Smooth muscle cell of bladder (primary cell): ENCODE measurements at places on chromosomes 2 and 18. TPM values are rescaled to one million over a fixed set of nuclear protein-coding genes. Genes with fewer than 3 reads are reported as not detected.

OR6B2 gene
- not detected in 2 replicates for total RNA-seq

COA5 gene
- 39.7 and 41.9 TPM in 2 replicates for total RNA-seq

PROKR1 gene
- total RNA-seq = not detected in 2 replicates

CYTIP gene
- total RNA-seq = 0.28 TPM in 1 of 2 replicates, not detected in the other

EFEMP1 gene
- 624 and 1,445 TPM in 2 replicates for total RNA-seq

PROM2 gene
- total RNA-seq = 0.14 and 0.28 TPM in 2 replicates

MBOAT2 gene
- total RNA-seq = 38.8 and 39.4 TPM in 2 replicates

GPR75 gene
- total RNA-seq = 0.71 and 0.74 TPM in 2 replicates

LYG2 gene
- total RNA-seq = not detected in 2 replicates

DCAF17 gene
- total RNA-seq = 17.1 and 23.4 TPM in 2 replicates

ALKAL2 gene
- total RNA-seq = 0.43 TPM in 1 of 2 replicates, not detected in the other

SLC35F6 gene
- 30.0 and 30.4 TPM in 2 replicates for total RNA-seq

RAX gene
- not detected in 2 replicates for total RNA-seq

STPG4 gene
- 0.28 and 0.37 TPM in 2 replicates for total RNA-seq

MRPL19 gene
- 24.0 and 33.3 TPM in 2 replicates for total RNA-seq

CPO gene
- total RNA-seq = 0.09 TPM in 1 of 2 replicates, not detected in the other

EN1 gene
- 0.18 TPM in 1 of 2 replicates, not detected in the other for total RNA-seq

CD8B2 gene
- total RNA-seq = not detected in 2 replicates

INHBB gene
- under 0.01 and 0.09 TPM in 2 replicates for total RNA-seq

SPATA3 gene
- total RNA-seq = not detected in 2 replicates

GALNT5 gene
- total RNA-seq = 26.9 and 28.8 TPM in 2 replicates

TTR gene
- total RNA-seq = not detected in 2 replicates

KANSL3 gene
- total RNA-seq = 31.6 and 34.2 TPM in 2 replicates

PAX3 gene
- 0.09 TPM in 1 of 2 replicates, not detected in the other for total RNA-seq

NOL4 gene
- not detected in 2 replicates for total RNA-seq

RAPGEF4 gene
- 0.43 and 1.9 TPM in 2 replicates for total RNA-seq

MALL gene
- 2.6 and 11.3 TPM in 2 replicates for total RNA-seq

IL1RL2 gene
- total RNA-seq = 0.85 and 1.5 TPM in 2 replicates

RBM43 gene
- 6.1 and 8.8 TPM in 2 replicates for total RNA-seq

OSR1 gene
- 12.1 and 36.5 TPM in 2 replicates for total RNA-seq

ZNF513 gene
- 6.5 and 7.0 TPM in 2 replicates for total RNA-seq

ONECUT2 gene
- under 0.01 TPM in 2 replicates for total RNA-seq

INPP4A gene
- 25.6 and 31.4 TPM in 2 replicates for total RNA-seq

LOXHD1 gene
- total RNA-seq = under 0.01 TPM in 1 of 2 replicates, not detected in the other

SKOR2 gene
- total RNA-seq = not detected in 2 replicates

SH3RF3 gene
- 2.6 and 3.7 TPM in 2 replicates for total RNA-seq

TWIST2 gene
- total RNA-seq = 45.2 and 60.6 TPM in 2 replicates
